Activated T-helper 1 cell treated with anti-CD3 and anti-CD28 coated beads, Interleukin-12 subunit alpha, Interleukin-12 subunit beta, Interleukin-2, Interleukin-4 antibody, amounts not matched to agents 30 ng/mL and 10 ng/mL and 1 ng/mL, durations not matched to agents 14 hours and 24 hours and 36 hours (primary cell): ENCODE measurements at places on chromosomes 7 and 10. TPM values are rescaled to one million over a fixed set of nuclear protein-coding genes. Genes with fewer than 3 reads are reported as not detected.

DNA sequence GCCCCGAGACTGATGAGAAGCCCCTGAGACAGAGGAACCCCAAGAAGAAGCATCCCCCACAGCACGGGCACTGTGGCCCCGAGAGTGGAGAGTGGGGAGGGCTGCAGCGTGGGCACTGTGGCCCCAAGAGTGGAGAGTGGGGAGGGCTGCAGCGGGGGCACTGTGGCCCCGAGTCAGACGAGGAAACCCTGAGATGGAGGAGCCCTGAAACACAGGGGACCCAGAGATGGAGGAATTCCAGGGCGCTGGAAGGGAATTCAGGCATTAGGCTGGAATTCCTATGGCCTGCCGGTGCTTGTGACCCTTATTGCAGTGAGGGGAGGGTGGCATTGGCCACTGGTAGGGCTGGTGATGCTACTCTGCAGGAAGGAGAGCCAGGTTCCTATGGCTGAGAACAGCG is 168.6 kb upstream of the SHH start:
- no peaks in the 10 kb centered on the region for H3K4me1 ChIP-seq
- no peak for DNase-seq
- no peak overlapping the region for H3K4me3 ChIP-seq
- peaks cover 4% of the 10 kb centered on the region for H3K27me3 ChIP-seq
- no peaks in the 10 kb centered on the region for H3K36me3 ChIP-seq

DNA sequence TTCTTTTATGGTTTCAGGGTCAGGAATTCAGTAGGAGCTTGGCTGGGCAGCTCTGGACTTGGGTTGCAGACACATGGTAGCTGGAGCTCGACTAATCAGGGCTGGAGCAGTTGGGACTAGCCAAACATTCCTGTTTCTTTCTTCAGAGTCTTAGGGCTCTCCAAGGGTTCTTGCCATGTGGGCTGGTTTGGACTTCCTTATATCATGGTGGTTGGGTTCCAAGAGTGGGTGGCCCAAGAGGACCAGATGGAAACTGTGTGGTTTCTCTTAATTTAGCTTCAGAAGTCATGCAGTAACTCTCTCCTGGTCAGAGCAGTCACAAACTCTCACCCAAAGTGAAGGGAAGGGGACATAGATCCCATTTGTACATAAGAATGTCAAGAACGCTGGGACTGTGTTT is 270.1 kb upstream of the FZD1 start:
- H3K36me3 ChIP-seq, result no peaks in the 10 kb centered on the region
- no peak for DNase-seq
- no peak overlapping the region for H3K27ac ChIP-seq
- no peaks in the 10 kb centered on the region for H3K4me1 ChIP-seq

OR2A5 gene
- not detected in 2 replicates for total RNA-seq

LSM8 gene
- 45.9 and 46.7 TPM in 2 replicates for total RNA-seq

SPDYE9 gene
- not detected in 2 replicates for total RNA-seq

DNA sequence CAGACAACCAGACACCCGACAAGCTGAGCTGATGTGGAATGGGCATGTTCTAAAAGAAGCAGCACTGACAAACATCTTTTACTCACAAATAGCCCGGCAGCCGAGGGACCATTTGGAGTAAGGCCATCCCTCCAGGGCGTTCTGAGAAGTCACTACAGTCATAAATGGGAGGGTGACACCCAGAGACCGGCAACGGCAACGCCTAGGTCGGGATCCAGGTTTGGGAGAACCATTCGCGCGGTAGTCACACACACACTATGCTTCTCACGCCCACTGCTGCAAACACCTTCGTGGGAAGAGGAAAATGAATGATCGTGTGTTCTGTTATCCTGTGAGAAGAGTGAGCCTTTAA is 9.8 kb downstream of the TNS3 start:
- no peaks in the 10 kb centered on the region for H3K4me1 ChIP-seq
- H3K4me3 ChIP-seq, result no peak overlapping the region
- peaks cover 11% of the 10 kb centered on the region for H3K27me3 ChIP-seq

GRCh38 chr10:129546106-129546505 is 79.1 kb downstream of the MGMT start:
- H3K4me3 ChIP-seq, result no peak overlapping the region
- H3K4me1 ChIP-seq, result no peaks in the 10 kb centered on the region
- H3K36me3 ChIP-seq, result no peaks in the 10 kb centered on the region
- no peak for DNase-seq
- H3K27me3 ChIP-seq, result no peaks in the 10 kb centered on the region

GRCh38 chr7:13257661-13258060 is 570.2 kb downstream of the ARL4A start:
- H3K27me3 ChIP-seq, result no peaks in the 10 kb centered on the region
- H3K36me3 ChIP-seq, result no peaks in the 10 kb centered on the region
- H3K27ac ChIP-seq, result no peak overlapping the region
- no peak overlapping the region for H3K4me3 ChIP-seq

GRCh38 chr10:46069771-46070463 is 23.8 kb upstream of the MSMB start:
- no peaks in the 10 kb centered on the region for H3K36me3 ChIP-seq
- no peak overlapping the region for H3K27ac ChIP-seq
- no peak for DNase-seq
- no peak overlapping the region for H3K4me3 ChIP-seq
- H3K27me3 ChIP-seq, result no peaks in the 10 kb centered on the region

FAM25G gene
- not detected in 2 replicates for total RNA-seq

ZNHIT1 gene
- total RNA-seq, result 49.7 and 53.4 TPM in 2 replicates
